Thymus (tissue), 14 donors: ENCODE measurements at places on chromosomes 1 and 21.
A peak's percentile ranks its signal among the peaks of the same experiment; 100 is the strongest.

GRCh38 chr1:39103328-39104157, 77.4 kb downstream of the NDUFS5 start:
- DNase-seq = no peak

- DNase-seq = no peak
Measured at GRCh38 chr1:119428991-119429390, 14.0 kb downstream of the HSD3B2 start.

GRCh38 chr1:168974117-168974516, 132.4 kb upstream of the ATP1B1 start:
- DNase-seq = no peak

DNA sequence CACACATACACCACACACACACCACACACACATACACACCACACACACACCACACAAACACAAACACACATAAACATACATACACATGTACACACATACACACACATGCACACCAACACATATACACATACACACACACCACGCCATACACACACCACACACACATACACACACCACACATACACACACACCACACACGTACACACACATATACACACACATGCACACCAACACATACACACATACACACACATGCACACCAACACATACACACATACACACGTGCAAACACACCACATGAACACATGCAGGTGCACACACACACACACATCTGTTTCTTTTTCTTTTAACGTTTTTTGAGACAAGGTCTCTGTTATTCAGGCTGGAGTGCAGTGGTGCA, 41.0 kb upstream of the SLC45A1 start:
- no peak for DNase-seq

DNA sequence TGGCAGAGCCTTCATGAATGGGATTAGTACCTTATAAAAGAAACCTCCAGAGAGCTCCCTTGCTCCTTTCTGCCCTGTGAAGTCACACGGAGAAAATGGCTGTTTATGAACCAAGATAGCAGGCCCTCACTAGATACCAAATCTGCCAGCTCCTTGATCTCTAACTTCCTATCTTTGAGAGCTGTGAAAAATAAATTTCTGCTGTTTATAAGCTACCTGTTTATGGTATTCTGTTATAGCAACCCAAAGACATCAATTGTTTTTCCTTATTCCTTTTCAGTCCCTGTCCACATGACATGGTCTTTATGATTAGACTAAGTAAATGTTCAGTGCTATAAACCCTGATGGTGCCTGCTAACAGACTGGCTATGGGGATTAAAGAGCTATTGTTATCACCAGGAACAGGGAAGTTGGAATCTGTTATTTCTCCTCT, 9.7 kb upstream of the STIL start:
- DNase-seq = no peak

GRCh38 chr1:7553042-7553690, 217.9 kb upstream of the VAMP3 start:
- DNase-seq = no peak

- DNase-seq = no peak
Measured at GRCh38 chr1:217622042-217622441, 8.8 kb downstream of the GPATCH2 start.

DNA sequence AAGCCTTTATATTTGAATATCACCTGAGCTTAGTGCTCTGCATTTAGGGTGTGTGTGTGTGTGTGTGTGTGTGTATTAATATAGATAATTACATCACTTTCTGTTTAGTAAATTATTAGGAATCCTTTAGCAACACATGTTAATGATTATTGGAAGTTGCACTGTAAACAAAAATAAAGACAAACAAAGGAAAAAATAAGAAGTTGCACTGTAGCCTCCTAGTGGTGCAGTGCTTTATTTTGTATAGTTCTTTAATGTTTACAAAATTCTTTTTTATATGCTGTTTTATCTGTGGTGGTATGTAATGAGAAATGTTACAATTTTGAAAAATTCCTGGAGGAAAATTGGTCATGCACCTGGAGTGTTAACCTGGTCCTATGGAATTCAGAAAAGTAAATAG, 69.2 kb downstream of the UBE4B start:
- no peak for DNase-seq

- DNase-seq = no peak
Measured at GRCh38 chr1:167430134-167430848, 88.0 kb downstream of the CD247 start.

GRCh38 chr1:174364996-174365736, 82.6 kb upstream of the GPR52 start:
- DNase-seq = no peak

DNA sequence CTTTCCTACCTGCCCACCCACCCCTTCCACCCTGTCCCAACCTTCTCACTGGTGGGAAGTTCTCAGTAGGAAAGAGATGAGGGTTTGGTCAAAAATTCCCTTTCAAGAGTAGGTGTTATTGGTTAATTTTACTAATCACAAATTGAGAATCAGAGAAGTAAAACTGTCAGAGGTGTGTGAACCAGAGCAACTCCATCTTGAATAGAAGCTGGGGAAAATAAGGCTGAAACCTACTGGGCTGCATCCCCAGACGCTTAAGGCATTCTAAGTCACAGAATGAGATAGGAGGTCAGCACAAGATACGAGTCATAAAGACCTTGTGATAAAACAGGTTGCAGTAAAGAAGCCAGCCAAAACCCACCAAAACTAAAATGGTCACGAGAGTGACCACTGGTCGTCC, 11.5 kb downstream of the PLA2G2D start:
- no peak for DNase-seq

- DNase-seq = no peak
Measured at GRCh38 chr1:241074507-241074906, 282.5 kb downstream of the RGS7 start.

DNA sequence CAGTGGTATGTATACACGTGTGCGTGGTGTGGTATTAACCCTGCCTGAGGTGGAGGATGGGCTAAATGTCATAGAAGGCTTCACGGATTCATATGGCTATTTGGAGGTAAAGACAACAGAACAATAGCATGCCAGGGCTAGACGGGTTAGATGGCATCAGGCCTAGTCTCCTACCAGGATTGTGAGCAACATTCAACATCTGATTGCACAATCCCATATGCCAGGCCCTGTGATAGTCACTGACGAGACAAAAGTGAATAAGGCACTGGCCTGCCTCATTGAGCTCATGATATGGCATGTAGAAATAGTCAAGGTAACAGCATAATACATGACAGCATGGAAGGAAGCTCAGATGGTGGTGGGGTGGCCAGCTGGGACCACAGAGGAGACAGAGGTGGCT, 167.1 kb upstream of the BEND5 start:
- no peak for DNase-seq

DNA sequence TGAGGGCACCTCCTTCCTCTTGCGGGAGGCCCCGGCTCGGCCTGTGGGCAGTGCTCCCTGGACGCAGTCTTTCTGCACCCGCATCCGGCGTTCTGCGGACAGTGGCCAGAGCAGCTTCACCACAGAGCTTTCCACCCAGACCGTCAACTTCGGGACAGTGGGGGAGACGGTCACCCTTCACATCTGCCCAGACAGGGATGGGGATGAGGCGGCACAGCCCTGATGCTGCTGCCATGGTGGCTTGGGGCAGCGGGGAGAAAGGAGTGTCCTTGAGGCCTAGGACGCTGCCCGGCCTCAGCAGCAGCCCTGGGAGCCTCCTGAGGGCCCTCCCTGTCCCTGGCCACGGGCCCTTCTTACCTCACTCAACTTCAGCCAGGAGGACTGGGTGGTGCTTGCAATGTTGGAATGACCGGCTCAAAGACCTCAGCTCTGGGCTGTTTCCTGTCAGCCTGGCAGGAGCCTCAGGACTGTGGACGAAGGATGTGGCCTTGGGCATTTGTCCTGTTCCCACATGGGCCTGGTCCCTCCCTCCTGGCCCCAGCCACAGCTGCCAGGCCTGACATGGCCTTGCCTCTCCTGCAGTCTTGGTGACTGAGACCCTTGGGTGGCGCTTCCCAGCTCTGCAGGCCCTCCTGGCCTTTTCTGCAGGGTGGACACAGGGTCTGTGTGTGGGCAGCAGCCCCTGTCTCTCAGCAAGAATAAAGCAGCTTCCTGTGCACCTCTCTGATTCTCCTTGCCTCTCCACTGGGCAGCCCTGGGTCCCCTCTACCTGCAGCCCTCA, 45.9 kb downstream of the TRIM11 start:
- DNase-seq = no peak

GRCh38 chr1:182794676-182795201, 5.2 kb downstream of the NPL start:
- DNase-seq = no peak

DNA sequence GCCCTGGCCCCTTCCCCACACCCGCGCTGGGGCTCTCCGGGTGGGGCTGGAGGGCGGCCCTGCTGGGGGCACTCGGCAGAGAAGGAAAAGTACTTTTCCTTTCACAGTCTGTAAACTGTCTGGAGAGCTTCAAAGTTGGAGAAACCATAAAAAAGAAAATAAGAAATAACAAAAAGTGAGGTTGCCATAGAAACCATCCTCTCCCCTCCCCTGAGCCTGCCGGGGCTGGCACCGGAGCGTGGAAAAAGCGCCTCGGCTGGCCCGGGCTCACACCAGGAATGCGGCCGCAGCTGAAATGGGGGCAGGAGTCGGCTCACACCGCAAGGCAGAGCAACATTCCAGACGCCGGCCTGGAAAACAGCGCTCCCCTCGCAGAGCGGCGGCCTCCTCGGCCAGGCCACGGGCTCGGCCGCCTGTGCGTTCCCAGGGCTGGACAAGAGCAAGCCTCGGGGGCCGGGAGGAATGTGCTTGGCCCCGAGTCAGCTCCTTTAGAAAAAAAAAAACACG, 69.2 kb downstream of the MORN1 start:
- no peak for DNase-seq

GRCh38 chr1:207025146-207025880, 7.2 kb downstream of the C1orf116 start:
- no peak for DNase-seq

DNA sequence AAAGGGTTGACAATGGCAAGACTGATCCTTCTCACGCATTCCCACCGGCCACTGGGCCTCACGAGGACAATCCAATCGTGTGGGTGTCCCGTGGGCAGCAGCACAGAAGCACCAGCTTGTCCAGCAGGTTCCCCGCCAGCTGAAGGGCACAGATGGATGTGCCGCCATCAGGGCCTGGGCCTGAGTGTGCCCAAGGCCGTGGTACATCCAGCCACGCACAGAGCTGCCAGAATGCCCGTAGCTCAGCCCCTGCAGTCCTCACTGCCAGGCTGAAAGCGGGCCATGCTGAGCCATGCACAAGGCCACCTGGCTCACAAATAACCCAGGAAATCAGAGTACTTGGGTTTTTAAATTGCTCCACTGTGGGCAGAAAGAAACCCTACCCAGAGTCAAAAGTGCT, 7.0 kb downstream of the NPHP4 start:
- DNase-seq = no peak

DNA sequence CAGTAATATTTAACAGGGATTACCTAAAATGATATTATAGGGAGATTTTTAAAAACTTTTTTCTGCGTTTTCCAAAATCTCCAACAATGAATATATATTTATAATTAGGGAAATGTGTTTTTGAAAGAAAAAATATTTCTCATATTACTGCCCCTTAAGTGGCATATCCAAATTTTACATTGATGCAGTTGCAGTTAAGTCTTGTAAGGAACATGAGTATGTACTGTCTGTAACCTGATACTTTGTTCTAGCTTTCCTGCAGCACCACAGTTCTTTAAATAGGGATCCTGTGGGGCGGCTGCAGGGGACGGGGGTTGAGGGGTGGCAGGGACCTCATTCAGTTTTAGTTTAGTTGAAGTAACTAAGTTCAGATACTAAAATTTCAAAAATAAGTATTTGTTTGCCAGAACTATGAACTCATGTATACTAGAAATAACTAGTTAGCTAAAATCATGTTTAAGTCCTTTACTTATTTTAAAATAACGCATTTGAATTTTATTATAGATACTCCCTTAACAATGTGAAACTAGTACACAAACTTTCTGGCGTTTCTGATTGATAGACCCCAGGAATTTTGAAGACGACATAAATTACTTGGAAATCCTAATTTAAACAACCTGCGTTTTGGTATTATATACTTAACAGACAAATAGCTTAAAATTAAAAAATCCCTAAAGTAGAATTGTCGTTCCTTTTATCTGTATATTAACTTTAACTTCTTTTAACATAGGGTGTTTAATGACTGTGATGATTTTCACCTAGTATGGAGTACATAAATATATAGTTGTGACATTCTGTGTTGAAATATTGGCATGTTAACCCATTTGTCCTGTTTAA, 639 bp upstream of the DNAJB4 start:
- peak; percentile 34 for DNase-seq

DNA sequence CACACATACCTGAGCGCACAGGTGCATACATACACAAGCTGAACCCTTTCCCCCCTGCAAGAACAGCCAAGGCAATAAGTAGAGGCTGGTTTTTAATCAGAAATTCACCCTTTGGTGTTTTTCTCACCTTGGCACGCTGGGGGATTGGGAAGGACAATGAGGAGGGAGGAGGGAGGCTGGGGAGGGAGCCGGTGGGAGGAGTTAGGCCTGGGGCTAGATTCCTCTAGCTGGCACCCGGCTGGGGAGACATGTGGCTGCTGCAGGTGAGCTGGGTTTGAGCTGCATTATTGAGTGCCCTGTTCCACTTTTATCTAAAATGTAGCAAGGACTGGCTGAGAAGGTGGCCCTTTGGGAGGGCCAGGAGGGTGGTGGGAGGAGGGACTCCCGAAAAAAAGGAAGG, 97.8 kb upstream of the CSF3R start:
- DNase-seq = no peak

- no peak for DNase-seq
Measured at GRCh38 chr1:185244015-185244747, 72.9 kb downstream of the IVNS1ABP start.

GRCh38 chr1:44078104-44078503, 40.5 kb upstream of the KLF17 start:
- DNase-seq = no peak

GRCh38 chr1:110752941-110753725, 78.4 kb upstream of the KCNA3 start:
- DNase-seq = no peak

DNA sequence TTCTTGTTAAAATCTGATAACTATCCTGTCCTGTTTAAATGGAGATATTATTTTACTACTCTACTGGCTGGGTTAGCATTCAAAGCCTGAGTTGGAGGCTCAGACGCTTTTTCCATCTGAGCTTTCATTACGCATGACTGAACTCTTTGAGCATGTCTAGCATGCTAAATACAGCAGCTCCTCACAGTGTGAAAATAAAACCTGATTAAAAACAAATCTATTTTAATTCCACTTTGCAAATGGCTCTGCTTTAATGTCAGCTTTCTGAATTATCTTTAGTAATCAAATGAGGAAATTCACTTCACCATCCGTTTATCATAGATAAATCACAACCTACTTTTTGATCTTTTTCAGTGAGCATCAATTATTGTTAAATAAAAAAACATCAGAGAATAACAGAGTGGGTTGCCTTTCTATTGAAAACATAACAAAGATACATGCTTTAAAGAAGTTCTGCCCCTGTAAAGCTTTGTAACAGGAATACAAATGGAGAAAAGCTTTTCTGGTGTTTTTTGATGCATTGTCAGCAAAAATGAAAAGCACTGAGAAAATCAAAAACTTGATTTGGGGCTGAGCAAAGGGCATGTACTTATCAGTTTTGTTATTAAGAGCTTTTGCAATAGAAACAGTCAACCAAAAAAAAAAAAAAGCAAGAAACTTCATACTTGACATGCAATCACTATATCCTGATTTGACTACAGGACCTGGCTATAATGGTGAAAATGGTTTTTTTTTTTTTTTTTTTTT, 3.5 kb upstream of the SPEN start:
- no peak for DNase-seq

GRCh38 chr21:9730866-9731265, 790.5 kb upstream of the TPTE start:
- DNase-seq = no peak

- no peak for DNase-seq
Measured at GRCh38 chr1:159889821-159890252, 10.1 kb downstream of the CFAP45 start.

- DNase-seq = no peak
Measured at GRCh38 chr1:78156805-78157521, 111.2 kb downstream of the GIPC2 start.
